ENCODE measurements at places on chromosomes 7 and 10.

DNA sequence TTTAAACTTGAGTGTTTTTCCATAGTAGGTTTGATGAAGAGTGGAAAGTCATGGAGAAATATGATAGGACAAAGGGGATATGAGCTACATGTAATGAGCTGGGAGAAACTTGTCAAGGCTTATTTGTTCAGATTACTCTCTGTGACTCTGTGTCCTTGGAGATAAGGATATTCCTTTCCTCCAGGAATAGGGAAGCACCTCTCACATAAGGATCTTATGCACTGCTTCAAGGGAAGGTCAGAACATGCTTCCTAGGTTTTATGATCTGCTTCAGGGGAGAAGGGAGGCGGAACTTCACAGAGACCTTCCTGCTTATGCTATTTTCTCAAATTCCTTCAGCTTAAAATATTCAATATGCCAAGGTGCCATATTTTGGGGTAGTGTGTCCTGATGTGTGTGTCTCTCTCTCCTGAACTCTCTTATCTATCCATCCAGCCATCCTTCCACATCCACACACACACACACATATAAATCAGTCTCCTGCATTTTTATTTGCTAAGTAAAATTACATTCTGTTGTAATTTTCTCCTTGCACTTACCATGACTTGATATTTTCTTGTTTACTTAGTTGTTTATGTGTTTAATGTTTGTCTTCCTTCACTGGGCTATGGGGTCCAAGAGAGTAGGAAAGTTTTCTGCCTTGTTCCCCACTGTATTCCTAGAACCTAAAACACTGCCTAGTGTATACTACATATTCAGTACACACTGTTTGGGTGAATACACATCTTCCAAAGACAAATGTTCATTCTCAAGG, 26.4 kb downstream of the ARL4A start:
- H3K27me3 ChIP-seq = no peaks in the 10 kb centered on the region
- no peaks in the 10 kb centered on the region for H3K36me3 ChIP-seq
- no peak for DNase-seq
- peak overlapping the region; percentile 97 for H3K27ac ChIP-seq
- H3K4me1 ChIP-seq = peaks cover 48% of the 10 kb centered on the region

- no peaks in the 10 kb centered on the region for H3K4me1 ChIP-seq
- no peak overlapping the region for H3K4me3 ChIP-seq
- no peak overlapping the region for H3K27ac ChIP-seq
- no peak for DNase-seq
- no peaks in the 10 kb centered on the region for H3K36me3 ChIP-seq
- H3K27me3 ChIP-seq = no peaks in the 10 kb centered on the region
Observed at GRCh38 chr7:17700138-17700537, 240.2 kb downstream of the SNX13 start.

GRCh38 chr7:142303650-142304049, 45.8 kb upstream of the PRSS58 start:
- no peak overlapping the region for H3K27ac ChIP-seq
- no peaks in the 10 kb centered on the region for H3K27me3 ChIP-seq
- no peak overlapping the region for H3K4me3 ChIP-seq

GRCh38 chr10:17257466-17258321, 29.7 kb downstream of the VIM start:
- no peaks in the 10 kb centered on the region for H3K27me3 ChIP-seq
- H3K27ac ChIP-seq = no peak overlapping the region
- H3K4me1 ChIP-seq = no peaks in the 10 kb centered on the region
- DNase-seq = peak; percentile 81

DNA sequence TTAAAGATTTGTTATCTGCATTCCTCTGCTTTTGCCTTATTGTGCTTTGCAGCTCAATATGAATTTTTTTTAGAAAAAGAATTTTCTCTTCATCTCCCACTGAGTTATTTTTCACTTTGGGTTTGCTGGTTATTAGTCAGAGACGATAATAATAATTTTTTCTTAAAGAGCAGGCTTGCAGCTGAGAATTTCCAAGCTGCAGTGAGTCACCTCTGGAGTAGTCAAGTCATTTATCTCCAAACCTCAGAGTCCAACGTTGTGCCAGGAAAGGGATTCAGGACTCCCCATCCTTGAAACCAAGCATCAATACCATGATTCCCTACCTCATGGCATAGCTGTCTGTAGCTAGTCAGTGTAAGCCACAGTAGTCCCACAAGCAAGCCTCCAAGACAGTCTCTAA, 15.2 kb upstream of the EGR2 start:
- no peak overlapping the region for H3K4me3 ChIP-seq
- no peaks in the 10 kb centered on the region for H3K4me1 ChIP-seq
- H3K27me3 ChIP-seq = no peaks in the 10 kb centered on the region
- no peak overlapping the region for H3K27ac ChIP-seq

DNA sequence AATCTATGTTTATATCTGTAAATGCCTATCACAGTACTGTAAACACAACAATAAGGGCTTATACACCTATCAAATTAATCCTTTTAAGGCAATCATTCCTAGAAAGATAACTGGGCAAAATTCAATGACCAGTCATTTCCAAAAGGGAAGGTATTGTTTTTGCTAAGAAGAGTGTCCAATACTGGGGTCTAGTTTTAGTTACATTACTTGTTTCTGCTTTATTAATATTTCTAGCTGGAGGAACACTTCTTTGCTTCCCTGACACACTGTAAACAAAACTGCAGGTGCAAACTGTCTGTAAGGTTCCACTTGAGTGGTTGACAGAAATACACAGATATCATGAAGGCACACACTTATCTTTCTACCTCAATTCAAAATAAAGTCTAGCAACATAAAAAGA, 84.2 kb upstream of the FAM133B start:
- H3K4me1 ChIP-seq = no peaks in the 10 kb centered on the region
- H3K4me3 ChIP-seq = no peak overlapping the region
- H3K27ac ChIP-seq = no peak overlapping the region
- no peaks in the 10 kb centered on the region for H3K36me3 ChIP-seq

- no peak overlapping the region for H3K27ac ChIP-seq
- H3K27me3 ChIP-seq = no peaks in the 10 kb centered on the region
- H3K4me3 ChIP-seq = no peak overlapping the region
- no peak for DNase-seq
- H3K4me1 ChIP-seq = no peaks in the 10 kb centered on the region
- H3K36me3 ChIP-seq = no peaks in the 10 kb centered on the region
Observed at GRCh38 chr7:107446988-107447387, 22.9 kb upstream of the GPR22 start.

DNA sequence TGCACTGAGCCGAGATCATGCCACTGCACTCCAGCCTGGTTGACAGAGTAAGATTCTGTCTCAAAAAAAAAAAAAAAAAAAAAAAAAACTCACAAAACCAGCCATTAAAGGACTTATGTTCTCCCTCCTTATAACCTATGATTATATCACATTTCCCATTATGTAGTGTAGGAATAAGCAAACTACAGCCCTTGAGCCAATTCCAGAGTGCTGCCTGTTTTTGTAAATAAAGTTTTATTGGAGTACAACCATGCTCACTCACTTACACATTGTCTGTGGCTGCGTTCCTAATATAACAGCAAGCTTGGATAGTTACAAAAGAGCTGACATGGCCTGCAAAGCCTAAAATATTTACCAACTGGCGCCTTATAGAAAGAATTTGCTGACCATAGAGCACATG, 72.7 kb upstream of the ARID5B start:
- H3K36me3 ChIP-seq = no peaks in the 10 kb centered on the region
- H3K4me3 ChIP-seq = no peak overlapping the region
- no peaks in the 10 kb centered on the region for H3K27me3 ChIP-seq
- DNase-seq = no peak

Data from neural progenitor cell (in vitro differentiated cells).